ENCODE measurements at places on chromosomes 4 and X.

GRCh38 chr4:55409468-55410171, 13.9 kb downstream of the TMEM165 start:
- no peak for DNase-seq

DNA sequence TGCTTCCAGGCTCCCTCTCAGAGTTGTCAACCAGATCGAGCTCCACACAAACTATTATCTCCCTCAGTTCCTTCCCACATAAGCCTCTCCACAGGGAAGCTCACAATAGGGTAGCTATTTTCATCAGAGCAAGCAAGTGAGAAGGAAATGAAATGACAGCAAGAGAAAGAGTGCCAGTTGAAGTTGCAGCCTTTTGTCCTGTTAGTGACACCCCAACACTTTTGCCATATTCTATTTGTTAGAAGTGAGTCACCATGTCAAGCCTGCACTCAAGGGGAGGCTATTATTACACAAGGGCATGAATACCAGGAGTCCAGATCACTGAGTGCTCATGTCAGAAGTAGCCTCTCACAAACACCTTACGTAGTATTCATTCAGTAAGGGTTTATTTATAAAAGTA, 266.3 kb upstream of the NOCT start:
- no peak for DNase-seq

GRCh38 chr4:145882604-145883003, 56.0 kb downstream of the ZNF827 start:
- DNase-seq, result no peak

- no peak for DNase-seq
These were observed 93.5 kb upstream of the AFAP1 start for GRCh38 chr4:8033067-8033755.

- DNase-seq, result no peak
These were observed 51.4 kb upstream of the SOD3 start for GRCh38 chr4:24743927-24744326.

GRCh38 chr4:114249976-114250375, 270.5 kb upstream of the ARSJ start:
- DNase-seq, result no peak

DNA sequence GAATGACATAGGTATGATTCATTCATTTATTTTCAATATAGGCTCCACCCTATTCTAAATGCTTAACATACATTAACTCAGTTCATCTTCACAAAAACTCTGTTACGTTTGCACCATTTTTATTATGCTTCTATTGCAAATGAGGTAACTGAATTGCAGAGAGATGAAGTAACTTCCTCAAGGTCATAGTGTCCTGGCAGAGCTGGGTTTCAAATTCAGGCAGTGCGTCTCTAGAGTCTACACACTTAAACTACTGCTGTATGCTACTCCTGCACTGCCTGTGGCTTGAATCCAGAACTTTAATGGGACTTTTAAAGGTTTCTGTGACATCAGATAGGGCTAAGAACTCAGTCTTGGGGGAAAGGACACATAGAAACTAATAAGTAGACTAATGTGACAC, 413.4 kb downstream of the UBE2NL start:
- DNase-seq, result no peak

GRCh38 chr4:120680647-120681228, 241.8 kb downstream of the PRDM5 start:
- peak; percentile 70 for DNase-seq

All from T-helper 2 cell (primary cell).